ENCODE measurements at places on chromosomes 4 and X.

GRCh38 chr4:88799900-88800299 lies 102.3 kb upstream of the NAP1L5 start:
- no peak for DNase-seq

DNA sequence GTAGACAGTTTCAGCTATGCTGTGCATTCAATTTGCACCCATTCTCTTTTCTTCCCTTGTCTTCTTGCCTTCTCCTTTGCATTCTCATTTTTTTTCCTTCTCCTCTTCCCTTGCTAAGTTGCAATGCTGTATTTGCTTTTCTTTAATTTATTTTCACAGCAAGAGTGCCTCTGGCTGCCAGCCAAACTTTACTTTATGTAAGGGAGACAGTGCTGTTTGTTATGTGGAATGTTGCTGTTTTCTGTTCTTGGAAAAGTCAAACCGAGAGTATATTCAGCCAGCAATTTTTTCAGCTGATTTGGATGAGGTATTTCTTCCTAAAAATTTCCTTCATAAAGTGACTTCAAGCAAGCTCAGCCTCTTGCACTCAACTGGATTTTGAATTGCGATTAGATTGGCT lies 1293.4 kb downstream of the ARAP2 start:
- peak; percentile 3 for DNase-seq

DNA sequence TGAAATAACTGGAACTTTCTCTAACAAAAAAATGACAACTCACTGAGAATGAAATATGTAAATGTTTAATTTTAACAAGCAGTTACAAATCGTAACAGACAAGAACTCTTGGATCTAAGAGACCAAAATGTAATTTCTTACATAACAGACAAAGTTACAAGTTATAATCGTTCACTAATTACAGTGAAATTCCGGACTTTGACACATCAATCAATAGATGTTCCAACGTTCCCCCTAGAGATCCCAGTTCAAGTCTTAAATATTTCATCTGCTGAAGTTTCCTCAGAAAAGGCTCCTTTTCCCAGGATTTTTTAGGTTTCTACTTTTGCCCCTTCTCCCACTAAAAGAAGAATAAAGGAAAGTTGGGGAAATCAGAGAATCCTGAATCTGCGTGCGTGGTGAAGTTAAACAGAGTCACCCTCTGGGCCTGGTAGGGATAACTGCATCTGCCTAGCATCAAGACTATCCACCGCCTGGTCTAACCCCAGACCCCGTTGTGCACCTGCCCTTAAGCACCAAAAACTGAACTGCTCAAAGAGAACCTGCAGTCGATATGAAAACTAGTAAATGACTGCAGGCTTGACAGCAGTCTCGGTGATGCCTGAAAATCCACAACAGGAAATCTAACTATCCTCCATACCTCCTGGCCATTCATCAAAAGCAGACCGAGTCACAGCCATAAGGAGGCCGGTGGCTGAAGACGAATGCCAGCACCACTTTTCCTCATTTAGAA lies 2.3 kb downstream of the IRF2 start:
- DNase-seq: no peak

GRCh38 chr4:26061248-26061986 lies 147.4 kb downstream of the SMIM20 start:
- DNase-seq: no peak

GRCh38 chr4:169952236-169953002 lies 73.8 kb downstream of the MFAP3L start:
- no peak for DNase-seq

DNA sequence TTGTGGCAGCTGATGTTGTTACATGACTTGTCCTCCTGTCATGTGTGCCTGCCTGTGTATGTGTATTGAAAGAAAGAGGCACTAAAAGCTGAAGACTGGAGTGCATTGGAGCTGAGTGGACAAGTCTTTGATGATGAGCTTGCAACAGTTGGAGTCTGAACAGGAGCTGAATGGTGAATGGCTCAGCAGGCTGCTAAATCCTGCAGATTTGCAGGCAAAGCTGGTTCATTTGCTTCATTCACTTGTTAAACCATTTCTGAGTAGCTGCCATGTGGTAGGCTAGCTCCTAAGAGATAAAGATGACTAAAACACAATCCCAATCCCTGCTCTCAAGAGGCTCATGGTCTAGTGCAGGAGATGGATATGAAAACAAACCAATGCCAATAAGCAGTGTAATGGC lies 217.3 kb downstream of the CHRDL1 start:
- no peak for DNase-seq

- DNase-seq: no peak
Observed at GRCh38 chr4:172698256-172698655, 470.4 kb upstream of the GALNT7 start.

GRCh38 chr4:128686810-128687209 lies 122.7 kb upstream of the JADE1 start:
- DNase-seq: no peak

DNA sequence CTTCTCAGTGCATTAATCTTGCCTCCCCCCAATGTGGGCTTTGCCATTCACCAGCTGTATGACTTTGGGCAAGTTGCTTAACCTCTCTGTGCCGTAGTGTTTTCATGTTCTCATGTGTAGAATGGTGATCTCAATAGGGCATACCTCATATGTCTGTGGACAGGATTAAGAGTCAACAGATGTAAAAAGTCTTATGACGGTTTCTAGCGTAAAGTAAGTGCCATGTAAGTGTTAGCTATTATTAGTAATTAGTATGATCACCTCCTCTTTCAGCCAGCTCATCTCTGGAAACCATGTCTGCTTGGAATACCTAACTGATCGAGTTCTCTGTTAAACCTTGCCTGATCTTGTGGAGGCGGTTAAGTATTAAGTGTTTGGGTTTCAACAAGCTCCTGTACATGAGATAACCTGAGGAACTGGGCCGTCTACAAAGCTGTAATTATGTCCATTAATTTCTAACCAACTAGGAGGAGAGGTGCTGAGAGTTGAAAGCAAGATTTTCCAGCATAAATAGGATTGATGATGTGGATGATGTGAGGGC lies 66.3 kb downstream of the TSC22D3 start:
- DNase-seq: no peak

DNA sequence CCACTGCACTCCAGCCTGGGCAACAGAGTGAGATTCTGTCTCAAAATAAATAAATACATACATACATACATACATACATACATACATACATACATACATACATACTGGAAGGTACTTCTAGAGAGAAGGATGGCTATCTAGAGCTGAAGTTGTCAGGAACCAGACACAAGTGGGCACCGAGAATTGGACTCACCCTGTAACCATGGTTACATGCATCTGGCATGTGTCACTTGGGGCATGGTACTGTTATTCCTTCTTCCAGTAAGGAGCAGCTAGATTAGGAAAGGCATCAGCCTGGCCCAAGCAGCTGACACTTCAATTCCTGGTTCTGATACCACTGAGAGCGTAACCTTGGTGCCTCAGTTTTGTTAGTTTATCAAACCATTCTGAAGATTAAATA lies 127.1 kb downstream of the SH3KBP1 start:
- no peak for DNase-seq

DNA sequence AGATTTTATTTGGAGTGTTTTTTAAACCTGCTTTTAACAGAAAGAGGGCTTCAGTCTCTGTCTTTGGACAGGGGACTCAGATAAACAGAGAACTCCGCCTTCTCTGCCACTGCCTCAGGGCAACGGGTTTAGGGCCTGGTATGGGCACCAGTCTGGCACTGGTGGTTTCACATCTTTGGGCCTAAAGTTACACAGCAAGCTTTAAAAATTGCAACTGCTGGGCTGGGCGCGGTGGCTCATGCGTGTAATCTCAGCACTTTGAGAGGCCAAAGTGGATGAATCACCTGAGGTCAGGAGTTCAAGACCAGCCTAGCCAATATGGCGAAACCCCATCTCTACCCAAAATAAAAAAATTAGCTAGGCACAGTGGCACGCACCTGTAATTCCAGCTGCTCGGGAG lies 10.3 kb upstream of the NAT8L start:
- DNase-seq: no peak

- DNase-seq: no peak
Observed at GRCh38 chr4:40256329-40256728, 59.5 kb downstream of the RHOH start.

GRCh38 chr4:173056710-173057109 lies 111.9 kb upstream of the GALNT7 start:
- peak; percentile 41 for DNase-seq

GRCh38 chrX:23720117-23720677 lies 22.9 kb downstream of the ACOT9 start:
- DNase-seq: no peak

DNA sequence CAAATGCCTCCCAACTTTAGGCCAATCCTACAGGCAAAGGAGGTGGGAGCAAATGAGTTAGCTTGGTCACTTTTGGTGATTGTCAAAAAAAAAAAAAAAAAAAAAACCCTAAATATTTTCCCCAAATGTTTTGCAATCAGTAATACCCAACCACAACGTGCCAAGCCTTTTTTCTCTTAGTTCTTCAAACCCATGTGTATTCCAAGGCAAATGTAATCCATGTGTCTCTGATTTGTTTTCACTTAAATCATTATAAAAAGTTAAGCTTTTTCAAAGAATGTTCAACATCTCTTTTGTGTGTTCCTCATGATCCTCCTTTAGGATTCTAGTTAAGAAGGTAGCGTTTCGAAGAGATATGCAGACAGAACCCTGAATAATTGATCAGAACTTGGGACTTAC lies 328.4 kb downstream of the PAPSS1 start:
- no peak for DNase-seq

- DNase-seq: peak; percentile 23
Observed at GRCh38 chr4:2537011-2537830, 774 bp downstream of the FAM193A start.

DNA sequence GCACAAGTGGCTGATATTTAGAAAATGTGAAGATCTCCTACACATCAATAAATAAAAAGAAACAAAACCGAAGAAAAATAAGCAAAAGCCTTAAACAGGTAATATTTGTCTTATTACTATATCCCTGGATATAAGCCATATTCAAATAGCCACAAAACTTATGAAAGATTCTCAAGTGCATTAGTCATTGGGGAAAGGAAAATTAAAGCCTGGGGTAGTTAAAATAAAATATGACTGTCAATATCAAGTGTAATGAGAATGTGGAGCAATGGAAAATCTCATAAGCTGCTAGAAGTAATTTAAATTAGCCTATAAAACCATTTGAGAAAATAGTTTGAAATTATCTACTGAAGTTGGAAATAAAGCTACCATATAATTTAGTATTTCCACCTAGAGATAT lies 399.9 kb downstream of the GASK1B start:
- DNase-seq: no peak

GRCh38 chrX:131270080-131270479 lies 19.0 kb downstream of the IGSF1 start:
- DNase-seq: no peak

All from NCI-H2029 treated with DMSO at 0.1 percent for 48 hours (cell line).